ENCODE measurements at places on chromosomes 2 and 18. TPM values are rescaled to one million over a fixed set of nuclear protein-coding genes. Genes with fewer than 3 reads are reported as not detected.

SCYGR4 gene
- not detected for polyA plus RNA-seq

CIDEA gene
- not detected for polyA plus RNA-seq

KLHL30 gene
- polyA plus RNA-seq = not detected

MOGAT1 gene
- not detected for polyA plus RNA-seq

OSR1 gene
- polyA plus RNA-seq = not detected

ITPRID2 gene
- 36.8 TPM for polyA plus RNA-seq

TDRD15 gene
- polyA plus RNA-seq = not detected

PTPRN gene
- 82.1 TPM for polyA plus RNA-seq
